AML-193 (cell line): ENCODE measurements at places on chromosomes 16 and 17.

DNA sequence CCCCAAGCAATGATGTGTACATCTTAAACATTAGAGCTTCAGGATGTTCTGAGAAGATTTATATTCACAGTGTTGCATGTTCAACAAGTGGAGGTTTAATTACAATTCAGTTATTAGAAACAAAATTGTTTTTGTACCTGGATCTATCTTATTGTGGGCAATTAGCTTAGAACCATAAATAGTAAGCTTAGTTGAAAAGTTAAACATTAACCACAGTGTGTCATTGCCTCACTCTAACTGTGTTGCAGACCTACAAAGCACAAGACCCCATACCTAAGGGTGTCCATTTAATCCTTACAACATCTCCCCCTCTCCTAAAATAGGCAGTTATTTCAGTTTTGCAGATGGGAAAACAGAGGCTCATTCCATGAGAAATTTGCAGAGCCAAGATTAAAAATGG lies 632.0 kb upstream of the SOX9 start:
- no peak for DNase-seq

DNA sequence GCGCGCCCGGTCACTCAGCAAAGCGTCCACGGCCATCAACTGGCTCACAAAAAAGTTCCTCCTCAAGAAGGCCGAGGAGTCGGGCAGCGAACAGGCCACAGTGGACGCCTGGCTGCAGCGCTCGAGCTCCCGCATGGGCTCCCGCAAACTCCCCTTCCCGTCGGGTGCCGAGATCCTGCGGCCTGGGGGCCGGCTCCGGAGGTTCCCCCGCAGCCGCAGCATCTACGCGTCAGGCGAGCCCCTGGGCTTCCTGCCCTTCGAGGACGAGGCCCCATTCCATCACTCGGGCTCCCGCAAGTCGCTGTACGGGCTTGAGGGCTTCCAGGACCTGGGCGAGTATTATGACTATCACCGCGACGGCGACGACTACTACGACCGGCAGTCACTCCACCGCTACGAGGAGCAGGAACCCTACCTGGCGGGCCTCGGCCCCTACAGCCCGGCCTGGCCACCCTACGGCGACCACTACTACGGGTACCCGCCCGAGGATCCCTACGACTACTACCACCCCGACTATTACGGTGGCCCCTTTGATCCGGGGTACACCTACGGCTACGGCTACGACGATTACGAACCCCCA lies 10.7 kb downstream of the MYO15A start:
- no peak for DNase-seq

- DNase-seq = no peak
Observed at GRCh38 chr17:50462446-50462845, 6.2 kb downstream of the CHAD start.

DNA sequence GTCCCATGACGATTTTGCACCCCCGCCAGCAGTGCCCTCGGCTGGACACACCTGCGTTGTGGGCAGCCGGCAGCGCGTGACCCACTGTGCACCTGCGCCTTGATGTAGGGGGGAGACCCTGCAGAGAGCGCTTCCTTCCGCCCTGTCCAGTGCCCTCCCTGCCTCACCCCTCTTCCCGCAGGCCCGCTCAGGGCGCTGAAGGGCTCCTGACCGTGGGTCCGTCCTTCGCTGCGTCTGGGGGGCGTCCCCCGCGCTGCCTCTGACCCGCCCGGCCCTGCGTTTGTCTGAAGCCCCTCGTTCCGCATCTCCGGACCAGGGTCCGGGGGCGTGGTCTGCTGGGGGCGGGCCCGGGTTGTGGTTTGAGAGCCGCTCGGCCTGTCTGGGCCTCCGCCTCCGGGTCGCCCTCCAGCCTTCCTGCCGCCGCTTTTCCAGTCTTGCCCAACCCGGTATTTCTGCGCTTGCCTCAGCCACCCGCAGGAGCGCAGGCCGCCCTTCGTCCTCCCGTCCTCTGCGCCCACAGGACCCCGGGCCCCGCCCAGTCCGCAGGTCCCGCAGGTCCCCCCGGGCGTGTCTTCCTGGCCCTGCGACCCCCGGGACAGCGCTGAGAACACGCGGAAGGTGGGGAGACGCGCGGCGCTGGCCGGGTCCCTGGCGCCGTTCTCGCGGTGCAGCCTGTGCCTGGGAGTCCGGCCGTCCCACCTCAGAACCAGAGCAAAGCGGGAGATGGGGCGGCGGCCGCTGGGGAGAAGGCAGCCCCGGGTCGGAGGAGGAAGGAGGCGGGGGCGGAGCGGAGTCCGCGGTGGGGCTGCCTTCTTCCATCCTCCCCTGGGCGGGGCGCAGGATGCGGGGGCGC lies 4.0 kb upstream of the IL17C start:
- DNase-seq = peak; percentile 63

DNA sequence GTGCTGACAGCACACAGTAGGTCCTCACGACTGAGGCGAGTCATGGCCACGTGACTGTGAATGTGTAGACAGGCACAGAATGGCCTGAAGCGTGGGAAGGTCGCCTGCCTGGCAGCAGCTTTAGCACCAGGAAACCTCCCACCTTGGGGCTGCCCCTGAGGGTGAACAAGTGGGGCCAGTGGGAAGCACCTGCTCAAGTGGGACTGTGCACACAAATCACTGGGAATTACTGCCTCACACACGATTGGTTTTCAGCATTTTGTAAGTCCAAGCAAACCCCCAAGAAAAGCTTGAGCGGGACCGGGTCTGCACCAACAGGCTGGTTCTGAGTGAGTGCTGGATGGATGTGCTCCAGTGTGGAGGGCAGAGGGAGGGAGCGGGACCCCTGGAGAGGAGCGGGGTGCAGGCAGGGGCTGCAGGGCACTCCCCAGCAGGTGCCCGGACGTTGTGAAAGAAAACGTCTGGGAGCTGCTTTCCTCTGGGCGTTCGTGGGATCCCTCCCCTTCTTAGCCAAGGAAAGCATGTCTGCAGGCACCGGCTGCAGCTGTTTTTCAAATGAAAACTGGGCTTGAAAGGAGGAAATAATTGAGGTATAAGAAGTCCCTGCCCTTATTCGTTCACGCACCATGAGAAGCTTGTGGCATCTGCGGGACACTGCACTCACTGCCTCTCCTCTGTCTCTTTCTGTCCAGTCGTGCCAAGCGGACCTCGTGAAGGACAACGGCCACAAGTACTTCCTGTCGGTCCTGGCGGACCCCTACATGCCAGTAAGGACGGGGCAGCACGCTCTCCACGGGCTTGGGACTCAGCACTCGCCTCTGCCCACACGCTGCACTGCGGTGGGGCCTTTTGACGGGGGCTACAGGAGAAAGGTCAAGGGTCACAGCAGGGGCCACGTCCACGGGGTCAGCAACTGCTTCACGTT lies 111.7 kb upstream of the CHMP6 start:
- DNase-seq = no peak

DNA sequence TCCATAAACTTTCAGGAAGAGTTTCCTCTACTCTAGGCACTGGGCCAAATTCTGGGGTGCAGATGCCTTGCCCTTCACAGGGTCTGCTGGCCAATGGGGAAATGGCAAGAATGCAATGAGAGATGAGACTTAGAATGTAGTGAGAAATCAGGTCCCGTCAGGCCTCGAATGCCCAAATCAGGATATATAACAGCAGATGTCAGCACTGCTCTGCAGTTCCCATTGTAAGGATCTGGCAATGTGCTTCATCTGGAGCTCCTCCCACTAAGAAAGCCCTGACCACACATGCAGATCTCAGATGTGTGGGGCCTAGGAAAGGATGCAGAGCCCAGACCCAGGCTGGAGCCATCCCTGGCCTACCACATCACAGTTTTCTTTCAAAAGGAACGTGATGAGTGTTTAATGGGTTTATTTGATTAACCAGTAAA lies 13.9 kb upstream of the LPCAT2 start:
- DNase-seq = peak; percentile 54
